ENCODE measurements at places on chromosomes 6 and 20. TPM values are rescaled to one million over a fixed set of nuclear protein-coding genes. Genes with fewer than 3 reads are reported as not detected.

The PI3 gene
- polyA plus RNA-seq, result not detected

The LBP gene
- polyA plus RNA-seq, result not detected

The BTNL2 gene
- 0.86 TPM for polyA plus RNA-seq

The LPA gene
- 0.17 TPM for polyA plus RNA-seq

The FGD2 gene
- 3.9 TPM for polyA plus RNA-seq

The MUC21 gene
- polyA plus RNA-seq, result not detected

The PGC gene
- polyA plus RNA-seq, result 9.9 TPM

The CLPSL2 gene
- polyA plus RNA-seq, result not detected

The MAPK13 gene
- polyA plus RNA-seq, result 17.8 TPM

The EFCAB8 gene
- 0.11 TPM for polyA plus RNA-seq

The PAK5 gene
- polyA plus RNA-seq, result 0.46 TPM

The PHACTR1 gene
- polyA plus RNA-seq, result 16.5 TPM

The PSMB9 gene
- polyA plus RNA-seq, result 16.1 TPM

The CRISP2 gene
- 0.61 TPM for polyA plus RNA-seq

The RFX6 gene
- polyA plus RNA-seq, result 2.6 TPM

The HLA-DQA2 gene
- 2.2 TPM for polyA plus RNA-seq

The PRRT1 gene
- polyA plus RNA-seq, result 0.80 TPM

The TMEM200A gene
- polyA plus RNA-seq, result 1.5 TPM

The TNFRSF6B gene
- polyA plus RNA-seq, result 1.6 TPM

The EPB41L1 gene
- 43.2 TPM for polyA plus RNA-seq

The SPATS1 gene
- polyA plus RNA-seq, result 1.2 TPM

The MDFI gene
- 95.5 TPM for polyA plus RNA-seq

The MAFB gene
- 10.6 TPM for polyA plus RNA-seq

The SYNCRIP gene
- 156 TPM for polyA plus RNA-seq

The NKX2-4 gene
- polyA plus RNA-seq, result not detected

The RNASET2 gene
- 46.3 TPM for polyA plus RNA-seq

The LIN28B gene
- 0.40 TPM for polyA plus RNA-seq

The PTK6 gene
- polyA plus RNA-seq, result 0.70 TPM

The COL9A1 gene
- polyA plus RNA-seq, result 1.5 TPM

The POLH gene
- 29.1 TPM for polyA plus RNA-seq

The TP53TG5 gene
- polyA plus RNA-seq, result 1.1 TPM

The APOM gene
- 8.0 TPM for polyA plus RNA-seq

The UNC93A gene
- polyA plus RNA-seq, result not detected
